HS-27A (cell line): ENCODE measurements at places on chromosomes 1 and 21.

DNA sequence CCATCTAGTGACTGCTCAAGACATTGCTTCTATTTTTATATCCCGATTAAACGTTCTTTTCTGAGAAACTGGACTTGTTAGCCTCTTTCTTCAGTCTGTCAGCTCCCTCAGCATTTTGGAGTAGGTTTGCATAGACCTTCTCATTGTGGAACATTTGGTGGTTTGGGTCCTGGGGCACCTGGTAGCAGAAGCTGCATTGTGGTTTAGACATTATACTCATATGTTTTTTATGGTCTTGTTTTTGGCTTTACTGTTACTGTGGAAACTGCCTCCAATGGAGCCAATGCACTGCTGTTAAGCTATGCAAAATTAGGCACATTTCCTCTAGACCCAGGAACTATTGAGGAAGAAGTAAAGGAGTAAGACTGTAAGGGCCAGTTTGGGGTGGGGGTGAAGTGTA is 36.7 kb upstream of the LRRC8B start:
- DNase-seq = no peak

DNA sequence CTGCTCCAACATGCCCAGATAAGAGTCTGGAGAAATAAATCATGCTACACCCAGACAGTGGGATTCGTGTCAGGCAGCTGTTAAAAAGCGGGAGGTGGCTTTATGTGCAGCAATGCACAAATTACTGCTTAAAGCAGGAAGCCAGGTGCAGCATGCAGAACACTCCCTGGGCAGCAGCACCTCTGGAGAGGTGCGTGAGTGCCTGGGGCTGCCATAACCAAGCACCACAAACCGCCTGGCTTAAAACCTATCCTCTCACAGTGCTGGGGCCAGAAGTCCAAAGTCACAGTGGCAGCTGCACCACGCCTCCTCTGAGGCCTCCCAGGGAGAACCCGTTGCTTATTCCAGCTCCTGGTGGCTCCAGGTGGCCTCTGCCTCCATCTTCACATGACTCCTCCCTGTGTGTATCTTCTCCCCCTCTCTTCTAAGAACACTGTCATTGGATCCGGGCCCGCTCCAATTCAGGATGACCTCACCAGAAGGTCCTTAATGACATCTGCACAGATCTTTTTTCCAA is 115.6 kb downstream of the SIK1 start:
- no peak for DNase-seq

DNA sequence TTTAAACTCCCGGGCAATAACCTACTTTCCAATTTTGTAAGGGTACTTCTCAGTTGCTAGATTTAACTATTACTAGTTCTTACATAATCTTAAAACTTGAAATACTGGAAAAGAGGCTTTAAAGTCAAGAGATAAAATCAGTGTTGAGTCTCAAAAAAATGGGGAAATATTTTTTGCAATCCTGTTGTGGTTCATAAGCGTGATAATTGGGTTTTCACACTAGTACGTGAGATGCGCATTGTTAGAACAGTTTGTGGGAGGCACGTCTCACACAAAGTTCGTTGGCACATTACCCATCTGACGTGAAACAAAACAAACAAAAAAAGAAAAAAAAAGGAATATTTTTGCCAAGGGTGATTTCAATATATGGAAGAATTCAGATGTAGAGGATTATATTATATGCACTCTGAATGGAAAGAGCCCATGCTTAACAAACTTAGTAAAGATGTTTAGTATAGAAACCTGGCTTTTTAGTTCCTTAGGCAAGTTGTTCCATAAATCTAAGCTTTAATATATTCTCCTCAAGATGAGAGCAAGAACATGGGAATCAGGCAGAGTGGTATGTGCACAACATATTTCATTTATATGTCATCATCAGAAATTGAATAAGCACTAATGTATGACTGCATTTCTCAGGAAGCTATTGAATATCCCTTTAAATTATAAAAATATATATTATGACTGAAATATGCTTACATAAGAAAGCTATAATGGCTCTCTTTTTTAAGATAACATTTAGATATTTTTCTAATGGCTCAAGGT is 73.9 kb upstream of the TNFSF4 start:
- no peak for DNase-seq

DNA sequence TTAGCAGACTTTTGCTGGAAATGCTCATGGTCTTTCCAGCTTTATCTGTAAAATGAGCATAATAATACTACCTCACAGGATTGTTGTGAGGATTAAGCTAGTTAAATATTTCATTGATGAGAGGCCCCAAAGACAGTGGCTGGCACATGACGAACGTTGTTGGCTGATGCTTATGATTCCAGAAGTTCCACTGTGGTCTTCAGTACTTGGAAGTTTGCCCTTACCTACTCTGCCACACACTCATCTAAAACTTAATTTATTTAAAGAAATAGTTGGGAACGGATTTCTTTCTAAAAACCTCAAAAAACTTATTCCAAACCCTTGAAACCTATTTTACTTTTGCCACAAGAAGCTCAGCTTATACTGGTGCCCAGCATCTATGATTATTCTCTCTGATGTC is 170.7 kb downstream of the DHRS3 start:
- DNase-seq = peak; percentile 77

DNA sequence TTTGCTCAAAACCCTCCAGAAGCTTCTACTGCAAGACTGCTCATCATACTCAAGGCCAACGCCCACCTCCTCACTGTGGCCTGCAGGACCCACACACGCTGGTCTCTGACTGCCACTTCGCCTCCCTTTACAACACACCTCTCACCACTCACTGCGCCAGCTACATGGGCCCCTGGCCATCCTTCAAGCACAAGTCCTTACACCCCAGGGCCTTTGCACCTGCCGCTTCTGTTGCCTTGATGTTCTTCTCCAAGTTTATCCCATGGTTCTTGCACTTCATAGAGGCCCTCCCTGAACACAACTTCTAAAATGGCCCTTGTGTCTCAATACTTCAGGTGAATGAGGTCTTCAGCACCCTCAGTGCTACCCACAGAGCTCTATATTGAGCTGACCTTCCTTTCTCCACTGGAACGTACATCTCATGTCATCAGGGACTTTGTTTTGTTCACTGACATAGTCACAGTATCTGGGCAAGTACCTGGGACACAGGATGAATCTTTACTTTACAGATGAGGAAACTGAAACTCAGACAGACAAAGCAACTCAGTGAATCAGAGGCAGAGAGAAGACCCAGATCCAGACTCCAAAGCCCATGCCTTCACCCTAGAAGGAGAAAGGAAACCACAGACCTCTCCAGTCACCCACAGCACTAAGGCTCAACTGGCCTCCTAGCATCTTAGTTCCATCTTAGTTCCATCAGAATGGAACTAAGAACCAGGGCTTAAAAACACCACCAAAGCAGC is 34.7 kb upstream of the CLSTN1 start:
- no peak for DNase-seq

GRCh38 chr1:3740042-3740441 is 12.2 kb upstream of the CCDC27 start:
- no peak for DNase-seq

DNA sequence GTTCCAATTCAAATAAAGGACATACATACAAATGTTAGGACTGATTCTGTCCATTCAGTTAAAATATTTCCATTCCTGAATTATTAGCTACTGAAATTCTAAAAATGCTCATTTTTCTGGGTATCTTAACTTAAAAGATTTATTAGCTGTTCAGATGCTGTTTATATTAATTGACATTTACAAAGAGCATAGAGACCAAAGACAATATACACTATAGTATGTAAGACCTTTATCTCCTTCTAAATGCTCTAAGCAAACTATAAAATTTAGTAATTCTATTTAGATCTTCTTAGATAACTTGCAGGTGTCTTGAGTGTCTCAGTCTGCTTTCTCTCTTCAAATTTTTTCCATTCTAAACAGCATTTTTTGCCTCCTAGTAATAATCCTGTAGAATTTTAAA is 39.3 kb downstream of the VAMP4 start:
- DNase-seq = no peak

- DNase-seq = peak; percentile 22
These were observed 43.8 kb downstream of the CD53 start for GRCh38 chr1:110916669-110917306.

DNA sequence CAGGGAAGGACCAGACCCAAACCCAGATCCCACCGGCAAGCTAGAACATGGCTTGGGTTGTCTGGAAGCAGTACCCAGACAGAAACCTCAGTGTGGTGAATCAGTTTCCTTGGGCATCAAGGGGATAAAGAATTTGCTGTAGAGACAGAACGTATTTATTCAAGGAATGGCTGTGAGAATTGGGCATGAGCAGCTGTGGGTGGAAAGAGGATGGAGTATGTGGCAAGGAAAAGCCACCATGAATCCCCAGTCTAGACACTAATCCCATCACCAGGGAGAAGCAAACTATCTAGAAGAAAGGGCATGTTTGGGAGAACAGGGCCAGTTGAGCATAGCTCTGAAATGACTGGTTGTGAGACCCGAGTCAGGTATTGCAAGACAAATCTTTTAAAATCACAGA is 109.2 kb downstream of the TOMM20 start:
- DNase-seq = no peak
